ENCODE measurements at places on chromosomes 1 and 21.

DNA sequence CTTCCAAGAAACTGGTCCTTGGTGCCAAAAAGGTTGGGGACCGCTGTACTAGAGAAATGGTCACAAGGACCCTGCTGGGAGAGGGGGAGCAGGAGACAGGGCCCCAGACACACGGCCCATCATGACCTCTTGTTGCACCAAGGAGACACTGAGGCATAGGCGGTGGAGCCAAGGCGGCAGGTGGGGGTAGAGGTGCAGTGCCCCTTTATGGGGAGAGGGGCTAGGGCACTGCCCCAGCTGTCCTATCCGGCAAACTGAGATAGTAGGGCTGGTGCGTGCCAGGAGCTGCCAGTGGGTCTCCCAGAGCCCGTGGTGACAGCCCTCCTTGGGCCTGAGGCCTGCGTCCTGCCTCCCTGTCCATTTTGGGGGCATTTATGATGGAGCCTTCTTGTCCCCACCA, 20.3 kb downstream of the TNNT2 start:
- DNase-seq, result no peak

- no peak for DNase-seq
Observed at GRCh38 chr1:936348-937264, 12.9 kb downstream of the SAMD11 start.

- DNase-seq, result no peak
Observed at GRCh38 chr1:208235356-208235981, 8.7 kb downstream of the PLXNA2 start.

GRCh38 chr1:155645034-155645598, 35.1 kb downstream of the MSTO1 start:
- DNase-seq, result no peak

DNA sequence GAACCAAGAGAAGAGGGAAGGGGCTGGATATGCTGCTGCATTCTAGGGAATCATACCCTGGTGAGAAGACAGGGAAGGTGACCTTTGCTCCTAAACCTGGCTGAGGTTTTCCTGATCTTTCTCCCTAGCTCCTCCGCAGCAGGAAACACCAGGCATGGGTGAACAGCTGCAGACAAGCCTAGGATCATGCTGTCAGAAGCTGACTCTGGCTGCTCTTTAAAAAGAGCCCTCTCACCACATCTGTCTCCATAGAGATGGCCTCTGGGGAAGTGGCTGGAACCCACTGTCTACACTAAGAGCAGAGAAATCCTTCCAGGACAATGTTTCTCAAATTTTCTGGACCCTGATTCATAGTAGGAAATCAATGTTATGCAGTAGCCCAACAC, 57.6 kb downstream of the CD34 start:
- no peak for DNase-seq

DNA sequence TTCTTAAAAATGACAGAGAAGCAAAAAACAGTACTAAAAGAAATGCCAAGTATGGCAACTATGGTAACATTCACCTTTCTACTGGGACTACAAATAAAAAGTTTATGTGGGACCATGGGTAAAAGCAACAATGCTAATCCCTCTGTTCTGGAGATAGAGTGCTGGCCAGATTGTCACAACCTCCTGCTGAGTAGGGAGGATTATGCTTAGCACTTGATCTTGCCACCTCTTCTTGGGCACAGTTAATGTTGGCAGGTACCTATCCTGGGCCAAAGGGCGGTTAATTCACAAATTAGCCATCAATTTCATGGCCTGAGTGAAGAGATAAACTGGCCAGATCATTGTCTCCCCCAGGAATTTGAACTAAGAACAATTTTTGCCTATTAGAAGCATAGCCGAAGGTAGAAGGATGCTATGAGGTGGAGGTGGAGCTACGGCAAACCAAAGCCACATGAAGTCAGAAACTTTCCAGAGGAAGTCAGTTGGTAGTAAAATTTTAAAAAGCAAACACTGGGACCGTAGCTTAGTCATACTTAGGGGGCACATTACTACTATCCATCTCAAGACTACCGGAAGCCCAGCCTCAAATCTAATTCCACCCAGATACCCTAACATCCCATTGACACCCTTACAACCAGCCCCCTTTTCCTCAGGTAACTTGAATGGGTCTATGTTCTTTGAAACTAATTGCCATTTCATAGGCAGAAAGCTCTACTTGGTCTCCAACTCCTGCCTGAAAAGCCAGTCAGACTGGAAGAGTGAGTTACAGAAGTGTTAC, 2.7 kb downstream of the SCYL3 start:
- peak; percentile 27 for DNase-seq

GRCh38 chr1:3821908-3822307, 25.6 kb upstream of the LRRC47 start:
- DNase-seq, result no peak

- peak; percentile 81 for DNase-seq
Observed at GRCh38 chr1:154999571-155000410, 2.8 kb upstream of the ZBTB7B start.

DNA sequence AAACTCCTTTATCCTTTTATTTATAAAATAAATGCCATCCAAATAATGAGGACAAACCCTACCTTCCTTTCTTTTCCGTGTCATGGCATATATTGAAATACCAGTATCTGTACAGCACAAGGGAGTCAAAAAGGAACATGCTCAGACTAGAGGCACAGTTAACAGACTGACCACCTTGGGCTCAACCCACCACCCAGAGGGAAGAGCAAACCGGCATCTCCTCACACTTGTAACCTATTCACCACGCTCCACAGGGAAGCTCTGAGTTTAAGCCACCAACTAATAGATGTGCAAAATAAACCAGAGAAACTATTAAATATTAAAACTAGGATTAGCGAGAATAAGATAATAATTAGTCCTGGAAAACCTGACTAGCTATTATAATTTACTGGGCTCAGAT, 112.7 kb downstream of the SIPA1L2 start:
- no peak for DNase-seq

GRCh38 chr21:32367158-32367557, 25.7 kb downstream of the URB1 start:
- DNase-seq, result no peak

DNA sequence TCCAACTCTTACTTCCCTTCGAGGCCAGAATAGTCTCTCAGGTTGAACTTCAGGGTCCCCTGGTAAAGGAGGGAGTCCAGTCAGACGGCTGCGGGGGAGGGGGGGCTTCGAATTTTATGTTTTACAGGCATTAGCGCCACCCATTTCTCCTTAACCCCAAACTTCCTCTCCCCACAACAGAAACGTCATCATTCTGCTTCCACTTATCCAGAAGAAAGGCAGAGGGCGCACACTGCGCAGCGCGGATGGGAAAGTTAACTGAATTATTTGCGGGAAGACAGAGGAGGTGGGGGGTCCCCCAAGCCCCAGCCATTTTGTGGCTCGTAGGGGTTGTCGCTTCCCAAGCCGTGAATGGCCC, 529 bp upstream of the PRMT2 start:
- DNase-seq, result no peak

GRCh38 chr1:186829686-186830587, 1.2 kb downstream of the PLA2G4A start:
- no peak for DNase-seq

DNA sequence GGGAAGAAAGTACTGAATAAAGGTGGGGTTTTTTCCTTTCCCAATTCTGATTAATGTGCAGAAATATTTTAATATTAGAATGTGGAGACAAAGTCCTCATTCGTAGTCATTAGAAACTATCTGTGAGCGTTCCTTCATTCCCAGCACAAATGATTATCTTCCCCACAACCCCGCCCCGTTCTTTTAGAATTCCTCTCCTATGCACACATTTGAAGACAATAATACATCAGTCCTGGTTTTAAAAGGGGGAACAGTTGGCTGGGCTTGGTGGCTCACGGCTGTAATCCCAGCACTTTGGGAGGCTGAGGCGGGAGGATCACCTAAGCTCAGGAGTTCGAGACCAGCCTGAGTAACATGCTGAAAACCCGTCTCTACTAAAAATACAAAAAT, 876 bp downstream of the ALDH9A1 start:
- no peak for DNase-seq

- DNase-seq, result no peak
Observed at GRCh38 chr21:42648606-42649005, 4.8 kb upstream of the PDE9A start.

- no peak for DNase-seq
Observed at GRCh38 chr1:1781526-1781903, 3.2 kb upstream of the NADK start.

DNA sequence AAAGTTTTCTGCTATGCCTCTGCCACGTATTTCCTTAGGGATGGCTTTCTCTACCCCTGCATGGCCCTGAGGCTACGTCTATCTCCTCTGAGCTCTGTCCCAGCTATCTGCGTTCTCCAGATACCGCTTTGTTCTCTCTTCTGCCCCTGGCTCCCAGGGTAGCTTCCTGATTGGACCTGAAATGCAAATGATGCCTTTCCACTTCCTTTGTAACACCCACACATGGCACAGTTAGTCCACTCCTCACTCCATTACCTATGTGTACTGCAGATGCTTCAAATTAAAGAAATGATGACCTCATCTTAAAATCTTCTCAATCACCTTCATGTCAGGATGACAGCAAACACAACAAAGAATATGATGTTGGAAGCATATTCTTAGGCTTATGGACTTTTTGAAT, 138.6 kb upstream of the POGK start:
- DNase-seq, result no peak

DNA sequence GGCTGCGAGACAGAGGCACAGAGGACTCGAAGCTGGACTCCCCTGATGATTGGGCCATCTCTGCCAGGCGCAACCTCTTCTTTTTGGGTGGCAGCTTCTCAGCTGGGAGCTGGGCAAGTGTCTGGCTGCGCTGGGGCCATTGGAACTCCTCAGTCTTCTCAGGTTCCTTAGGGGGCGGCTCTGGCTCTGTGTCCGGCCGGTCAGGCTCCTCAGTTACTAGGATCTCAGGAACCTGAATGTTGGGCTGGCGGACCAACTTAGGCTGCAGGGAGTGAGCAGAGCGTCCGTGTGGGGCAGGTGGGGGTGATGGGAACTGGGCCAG, 97.5 kb upstream of the EDN2 start:
- no peak for DNase-seq

DNA sequence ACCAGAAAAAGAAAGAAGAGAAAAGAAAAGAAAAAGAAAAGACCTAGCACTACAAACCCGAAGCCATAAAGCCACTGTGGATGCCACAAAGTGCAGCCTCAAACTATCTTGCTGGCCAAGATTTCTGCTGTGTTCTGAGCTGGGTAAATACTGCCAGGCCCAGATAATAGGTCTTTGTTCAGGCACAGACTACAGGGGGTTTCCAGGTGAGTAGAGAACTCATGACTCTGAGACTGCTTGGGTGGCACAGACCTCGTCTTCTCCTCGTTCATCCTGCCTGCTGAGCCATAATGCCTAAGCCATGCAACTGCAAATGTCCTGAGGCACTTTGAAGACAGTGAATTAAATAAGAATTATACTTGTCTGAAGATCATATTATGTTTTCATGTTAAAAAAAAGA, 651.8 kb downstream of the LMO4 start:
- no peak for DNase-seq

- DNase-seq, result no peak
Observed at GRCh38 chr1:226397955-226398636, 9.8 kb downstream of the PARP1 start.

DNA sequence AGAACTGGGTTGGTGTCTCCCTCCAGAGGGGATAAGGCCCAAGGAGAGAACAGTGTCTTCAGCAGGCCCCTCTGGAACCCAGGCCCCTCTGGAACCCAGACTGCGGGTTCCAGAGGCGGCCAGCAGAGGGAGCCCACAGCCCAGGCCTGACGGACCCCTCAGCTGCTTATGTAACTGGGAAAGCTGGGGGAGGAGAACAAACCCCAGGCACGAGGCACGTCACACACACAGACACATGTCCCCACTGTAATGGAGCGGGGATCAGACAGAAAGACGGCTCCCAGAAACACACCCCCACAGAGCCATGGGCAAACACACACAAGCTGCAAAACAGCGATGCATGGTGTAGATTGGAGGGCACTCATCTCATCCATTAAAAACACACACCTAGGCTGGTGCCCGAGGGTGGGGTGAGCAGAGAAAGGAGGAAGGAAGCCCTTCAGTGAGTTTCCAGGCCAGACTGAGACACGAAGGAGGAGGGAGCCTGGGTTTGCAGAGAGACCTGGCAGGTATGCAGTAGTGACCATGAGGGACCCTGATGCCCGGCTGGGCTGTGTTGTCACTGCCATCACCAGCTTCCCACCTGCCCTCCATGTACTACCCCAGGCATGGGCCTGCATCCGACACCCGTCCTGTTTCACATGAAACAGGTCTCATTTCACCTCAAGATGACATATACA, 2.8 kb upstream of the IGSF8 start:
- DNase-seq, result peak; percentile 59

- DNase-seq, result no peak
Observed at GRCh38 chr1:170657275-170657853, 6.6 kb upstream of the PRRX1 start.

- DNase-seq, result no peak
Observed at GRCh38 chr1:62744611-62745577, 39.0 kb upstream of the ATG4C start.

- DNase-seq, result no peak
Observed at GRCh38 chr1:117832453-117832852, 97.0 kb downstream of the GDAP2 start.

DNA sequence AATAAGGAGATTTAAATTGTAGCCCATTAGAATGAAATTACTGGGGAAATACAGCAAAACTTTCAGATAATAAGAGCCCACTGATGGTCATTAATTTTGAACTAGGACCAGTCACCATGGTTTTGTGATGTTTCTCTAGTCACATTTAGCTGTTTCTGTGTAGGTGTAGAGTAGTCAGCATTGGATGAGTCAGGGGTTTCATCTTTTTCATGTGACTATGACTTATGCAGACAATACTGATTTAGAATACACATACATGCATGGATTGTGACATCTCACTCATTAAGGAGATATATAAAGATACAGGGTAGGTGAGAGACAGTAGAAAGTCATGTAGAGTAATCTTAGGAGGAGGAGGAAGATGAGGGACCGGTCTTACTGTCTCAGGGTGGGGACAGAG, 1192.7 kb downstream of the KCNT2 start:
- no peak for DNase-seq

DNA sequence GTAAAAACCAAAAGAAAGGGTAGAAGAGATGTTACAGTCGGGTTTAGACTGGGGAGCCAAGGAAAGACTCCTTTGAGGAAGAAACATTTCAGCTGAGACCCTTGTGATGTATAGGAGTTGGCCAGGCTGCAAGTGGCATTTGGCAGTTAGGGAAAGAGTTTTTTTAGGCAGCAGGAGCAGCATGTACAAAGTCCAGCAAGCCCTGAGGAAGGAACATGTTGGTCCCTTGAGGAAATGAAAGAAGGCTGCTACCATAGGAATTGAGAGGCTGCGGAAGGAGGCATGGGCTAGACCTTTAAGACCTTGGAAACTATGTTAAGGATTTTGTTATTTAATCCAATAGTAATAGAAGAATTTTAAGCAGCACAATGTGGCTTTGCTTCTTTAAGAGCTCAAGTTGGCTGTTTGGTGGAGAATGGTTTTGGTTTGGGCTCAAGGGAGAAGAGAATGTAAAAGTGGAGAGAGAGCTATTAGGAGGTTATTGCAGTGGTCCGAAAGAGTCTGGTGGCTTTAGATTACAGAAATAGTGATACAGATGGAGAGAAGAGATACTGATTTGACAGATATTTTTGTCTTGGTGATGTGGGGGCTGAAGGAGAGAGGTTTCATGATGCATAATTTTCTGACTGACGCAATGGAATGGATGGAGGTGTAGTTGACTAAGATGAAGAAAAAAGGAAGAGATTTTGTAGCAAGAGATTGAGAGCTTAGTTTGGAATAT, 26.6 kb downstream of the SMAP2 start:
- DNase-seq, result no peak

Data from stimulated activated CD4-positive, alpha-beta T cell treated with anti-CD3 and anti-CD28 coated beads, TNF-alpha, amount 100 ng/mL, for 24 hours (primary cell).